ENCODE measurements at places on chromosomes 1 and 21. TPM values are rescaled to one million over a fixed set of nuclear protein-coding genes. Genes with fewer than 3 reads are reported as not detected.
A peak's percentile ranks its signal among the peaks of the same experiment; 100 is the strongest.

Gene ECE1
- total RNA-seq, result 35.1 TPM

GRCh38 chr21:31220575-31220974, 123.5 kb downstream of the TIAM1 start:
- DNase-seq, result peak; percentile 19

GRCh38 chr1:53722025-53722424, 16.9 kb downstream of the GLIS1 start:
- no peak for DNase-seq

Gene NBPF11
- total RNA-seq, result 9.9 TPM

Gene BNIPL
- 3.8 TPM for total RNA-seq

DNA sequence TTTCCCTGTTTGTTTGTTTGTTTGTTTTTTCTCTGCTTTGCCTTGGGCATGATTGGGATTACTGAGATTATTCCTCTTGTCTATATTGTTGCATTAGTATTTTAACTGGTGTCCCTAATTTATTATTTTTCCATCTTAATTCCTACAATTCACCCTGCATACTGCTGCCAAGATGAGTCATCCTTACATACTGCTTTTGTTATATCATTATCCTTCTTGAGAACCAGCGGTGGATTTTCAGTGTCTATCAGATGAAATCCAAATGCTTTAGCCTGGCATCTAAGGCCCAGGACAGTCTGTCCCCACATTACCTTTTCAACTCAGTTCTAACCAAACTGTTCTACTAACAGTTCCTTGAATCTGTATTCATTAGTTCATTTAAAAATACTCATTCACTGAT, 101.7 kb downstream of the OLFML2B start:
- no peak for DNase-seq

DNA sequence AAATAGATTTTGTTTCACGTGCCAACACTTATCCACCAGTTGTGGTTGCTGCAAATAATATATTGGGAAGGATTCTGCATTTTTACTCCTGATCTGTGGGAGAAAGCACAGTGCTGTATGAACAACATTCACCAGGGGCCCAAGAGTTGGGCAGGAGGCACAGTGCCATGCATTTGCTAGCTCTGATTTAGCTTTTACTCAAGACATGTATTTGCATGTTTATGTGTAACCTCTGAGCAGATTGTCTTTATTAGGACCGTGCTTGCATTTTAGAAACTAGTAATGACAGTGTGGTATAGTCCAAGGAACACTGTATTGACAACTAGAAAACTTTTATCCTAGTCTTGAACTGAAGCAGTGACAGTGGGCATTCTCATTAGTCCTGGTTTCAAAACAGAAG, 133.9 kb upstream of the B3GALT2 start:
- DNase-seq, result no peak

- DNase-seq, result no peak
These were observed 12.9 kb upstream of the PDE9A start for GRCh38 chr21:42640486-42640885.

- DNase-seq, result no peak
These were observed 12.9 kb downstream of the MTR start for GRCh38 chr1:236808005-236808404.

Gene GNAT2
- 0.96 TPM for total RNA-seq
